ENCODE measurements at places on chromosomes 2 and 18.

DNA sequence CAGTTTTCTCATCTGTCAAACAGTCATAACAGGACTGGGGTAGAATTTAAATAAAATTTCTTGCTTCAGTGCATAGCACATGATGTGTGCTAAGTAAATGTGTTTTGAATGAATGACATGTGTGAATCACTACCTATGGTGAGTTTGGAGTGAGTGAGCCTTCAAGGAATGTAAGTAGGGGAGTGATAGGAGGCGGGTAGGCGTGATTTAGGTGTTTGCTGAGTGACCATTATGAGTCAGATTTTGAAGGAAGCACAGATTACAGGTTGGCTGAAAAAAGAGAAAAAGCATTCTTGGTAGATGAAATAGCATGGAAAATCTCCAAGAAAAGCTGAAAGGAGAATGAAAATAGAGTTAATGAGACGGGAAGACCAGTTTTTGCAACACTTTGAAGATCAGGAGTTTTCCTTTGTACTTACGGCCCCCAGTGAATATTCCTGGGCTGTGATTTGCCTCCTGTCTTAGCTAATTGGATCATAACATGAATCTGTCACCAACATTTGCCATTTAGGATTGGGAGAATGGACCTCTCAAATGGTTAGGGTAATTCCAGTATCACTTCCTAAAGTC is 136.9 kb upstream of the GATA6 start:
- no peak for DNase-seq

GRCh38 chr2:165015052-165015642 is 59.8 kb upstream of the SLC38A11 start:
- DNase-seq = peak; percentile 56

DNA sequence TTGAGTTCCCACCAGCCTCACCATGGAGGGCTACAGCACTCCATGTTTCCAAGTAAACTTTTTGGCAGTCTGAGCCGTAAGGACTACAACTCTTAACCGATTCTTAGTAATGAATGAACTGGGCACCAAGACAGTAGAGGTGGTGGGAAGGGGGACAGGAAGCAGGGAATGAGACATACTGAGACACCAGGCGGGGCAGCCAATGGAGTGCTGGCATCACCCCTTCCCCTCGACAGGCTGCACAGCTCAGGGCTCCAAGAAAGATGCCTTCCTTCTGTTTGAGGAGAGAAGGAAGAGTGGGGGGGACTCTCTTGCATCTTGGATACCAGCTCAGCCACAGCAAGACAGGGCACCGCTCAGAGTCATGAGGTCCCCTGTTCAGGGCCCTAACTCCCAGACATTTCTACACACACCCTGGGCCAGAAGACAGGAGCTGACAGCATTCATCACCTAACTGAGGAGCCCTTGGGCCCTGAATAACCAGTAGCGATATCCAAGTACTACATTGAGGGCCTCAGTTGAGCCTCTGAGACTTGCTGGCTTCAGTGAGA is 45.2 kb downstream of the USP34 start:
- DNase-seq = no peak

DNA sequence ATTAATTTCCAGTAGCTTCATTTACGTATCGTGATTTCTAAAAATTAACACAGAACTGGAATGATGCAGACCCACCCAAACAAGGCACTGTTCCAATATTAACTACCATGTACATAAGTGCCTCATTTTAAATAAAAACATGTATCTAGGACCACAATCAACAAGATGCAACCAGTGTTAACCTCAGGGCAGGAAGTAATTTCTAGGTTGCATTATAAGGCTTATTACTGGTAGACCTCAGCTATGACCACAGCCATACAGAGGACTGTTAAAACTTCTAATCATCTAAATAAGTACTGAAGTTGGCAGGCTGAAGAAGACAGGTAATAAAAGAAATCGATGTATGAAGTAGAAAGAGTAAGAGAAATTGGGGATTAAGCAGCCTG is 262.9 kb downstream of the HDAC4 start:
- DNase-seq = no peak

DNA sequence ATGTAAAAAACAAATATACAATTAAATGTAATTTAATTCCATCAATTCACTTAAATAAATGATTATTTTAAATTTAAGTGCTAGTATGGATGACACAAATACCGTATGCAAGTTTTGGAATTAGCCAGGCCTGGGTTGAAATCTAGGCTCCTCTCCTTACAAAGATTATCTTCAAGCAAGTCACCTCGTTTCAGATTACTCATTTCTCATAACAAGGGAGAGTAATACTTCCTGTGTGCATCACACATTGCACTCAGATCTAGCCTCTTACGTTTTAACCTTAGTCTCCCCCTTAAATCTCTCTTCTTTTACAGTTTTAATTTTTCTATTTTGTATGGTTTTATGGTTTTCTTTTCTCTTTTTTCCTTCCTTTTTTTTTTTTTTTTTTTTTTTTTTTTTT is 1475.9 kb upstream of the NXPH2 start:
- no peak for DNase-seq

Measured in lower lobe of right lung (tissue), 2 donors.